ENCODE measurements at places on chromosomes 5 and 9.

- peaks cover 1% of the 10 kb centered on the region for H3K4me1 ChIP-seq
- no peak overlapping the region for H3K4me3 ChIP-seq
- H3K27ac ChIP-seq: no peak overlapping the region
- H3K27me3 ChIP-seq: no peaks in the 10 kb centered on the region
- no peak for DNase-seq
- peaks cover 52% of the 10 kb centered on the region for H3K36me3 ChIP-seq
Measured at GRCh38 chr9:113598883-113599282, 135.4 kb downstream of the RGS3 start.

DNA sequence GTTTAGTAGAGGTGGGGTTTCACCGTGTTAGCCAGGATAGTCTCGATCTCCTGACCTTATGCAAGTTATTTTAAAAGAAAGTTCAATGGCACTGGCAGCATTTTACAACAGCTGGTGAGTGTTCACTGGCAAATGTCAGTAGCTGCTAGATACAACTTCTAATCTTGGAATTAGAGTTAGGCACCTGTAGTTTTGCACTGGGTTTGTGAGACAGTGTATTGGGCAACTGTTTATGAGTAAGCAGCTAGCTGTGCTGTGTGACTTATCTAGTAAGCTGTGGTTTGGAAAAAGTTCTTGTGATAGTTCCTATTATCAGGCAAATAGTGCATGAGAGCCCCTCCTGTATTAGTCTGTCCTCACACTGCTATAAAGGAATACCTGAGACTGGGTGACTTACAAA is 61.5 kb downstream of the UBE2QL1 start:
- H3K4me1 ChIP-seq: no peaks in the 10 kb centered on the region
- H3K27ac ChIP-seq: no peak overlapping the region
- no peaks in the 10 kb centered on the region for H3K27me3 ChIP-seq
- H3K36me3 ChIP-seq: no peaks in the 10 kb centered on the region
- no peak overlapping the region for H3K4me3 ChIP-seq

DNA sequence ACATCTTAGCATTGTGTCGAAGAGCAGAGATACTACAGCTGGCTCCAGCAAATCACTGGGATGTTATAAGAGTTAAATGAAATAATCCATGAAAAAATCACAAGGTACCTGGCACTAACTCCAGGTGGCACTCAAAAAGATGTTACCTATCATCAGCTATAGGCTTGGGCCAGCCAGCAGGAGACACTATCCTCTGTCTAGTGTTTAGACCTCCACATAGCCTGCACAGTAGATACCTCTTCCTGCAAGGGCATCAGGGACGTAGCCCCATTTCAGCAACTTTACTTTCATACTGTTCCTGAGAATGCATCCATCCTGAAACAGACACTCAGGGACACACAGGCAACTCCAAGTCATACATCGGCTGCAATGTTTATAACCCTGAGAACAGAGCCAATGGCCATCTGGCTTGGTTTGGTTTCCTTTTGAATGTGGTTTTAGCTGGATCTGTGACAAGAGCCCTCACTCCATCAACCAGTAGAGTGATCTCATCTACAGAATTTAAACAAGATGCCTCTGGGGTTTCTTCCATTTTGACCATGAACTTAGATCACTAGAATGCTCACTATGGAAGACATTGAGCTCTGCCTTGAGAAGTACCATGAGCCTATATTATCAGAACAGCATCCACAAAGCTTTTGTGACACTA is 69.9 kb downstream of the TLE1 start:
- no peak overlapping the region for H3K4me3 ChIP-seq
- H3K27ac ChIP-seq: peak overlapping the region; percentile 57
- H3K4me1 ChIP-seq: peaks cover 20% of the 10 kb centered on the region
- DNase-seq: no peak
- H3K36me3 ChIP-seq: peaks cover 3% of the 10 kb centered on the region

- H3K36me3 ChIP-seq: no peaks in the 10 kb centered on the region
- peaks cover 9% of the 10 kb centered on the region for H3K4me1 ChIP-seq
- H3K27ac ChIP-seq: no peak overlapping the region
Measured at GRCh38 chr9:90097237-90097636, 492.4 kb downstream of the GADD45G start.

Data from natural killer cell (primary cell).